ENCODE measurements at places on chromosomes 7 and 10.
A peak's percentile ranks its signal among the peaks of the same experiment; 100 is the strongest.

GRCh38 chr7:102396710-102397019 is 502 bp downstream of the PRKRIP1 start:
- DNase-seq: no peak

DNA sequence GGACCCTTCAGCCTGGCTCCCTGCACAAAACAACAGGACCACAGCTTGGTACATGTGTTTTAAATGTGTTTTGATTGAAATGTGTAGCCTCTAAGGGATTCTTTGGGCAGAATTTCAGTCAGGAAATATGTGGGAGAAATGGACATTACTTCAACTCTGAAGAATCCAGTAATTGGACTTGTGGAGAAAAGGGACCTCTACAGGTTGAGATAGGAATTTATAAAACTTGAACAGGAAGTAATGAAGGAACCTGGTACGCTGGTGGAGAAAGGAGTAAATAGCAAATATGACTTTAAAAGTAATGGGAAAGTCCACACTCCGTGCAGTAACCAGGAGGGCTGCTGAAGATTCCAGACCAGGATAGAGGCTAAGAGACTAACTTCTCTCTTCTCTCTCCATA is 220.5 kb downstream of the LHFPL3 start:
- no peak for DNase-seq

DNA sequence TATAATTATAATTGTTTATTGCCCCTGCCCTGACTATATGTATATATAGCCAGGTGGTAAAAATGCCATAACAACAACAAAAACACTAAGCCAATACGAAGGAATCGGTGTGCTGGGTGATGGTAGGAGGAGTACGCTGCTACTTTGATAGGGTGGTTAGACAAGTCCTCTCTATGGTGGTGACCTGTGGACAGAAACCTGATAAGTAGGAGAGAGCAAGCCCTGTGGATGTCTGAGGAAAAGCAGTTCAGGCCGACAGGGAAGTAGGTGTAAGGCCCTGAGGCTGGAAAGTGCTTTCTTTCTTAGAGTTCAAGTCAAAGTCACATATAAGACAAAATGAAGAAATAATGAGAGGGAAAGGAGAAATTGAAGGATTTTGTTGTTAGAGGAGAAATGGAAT is 823.8 kb upstream of the CELF2 start:
- DNase-seq: no peak

DNA sequence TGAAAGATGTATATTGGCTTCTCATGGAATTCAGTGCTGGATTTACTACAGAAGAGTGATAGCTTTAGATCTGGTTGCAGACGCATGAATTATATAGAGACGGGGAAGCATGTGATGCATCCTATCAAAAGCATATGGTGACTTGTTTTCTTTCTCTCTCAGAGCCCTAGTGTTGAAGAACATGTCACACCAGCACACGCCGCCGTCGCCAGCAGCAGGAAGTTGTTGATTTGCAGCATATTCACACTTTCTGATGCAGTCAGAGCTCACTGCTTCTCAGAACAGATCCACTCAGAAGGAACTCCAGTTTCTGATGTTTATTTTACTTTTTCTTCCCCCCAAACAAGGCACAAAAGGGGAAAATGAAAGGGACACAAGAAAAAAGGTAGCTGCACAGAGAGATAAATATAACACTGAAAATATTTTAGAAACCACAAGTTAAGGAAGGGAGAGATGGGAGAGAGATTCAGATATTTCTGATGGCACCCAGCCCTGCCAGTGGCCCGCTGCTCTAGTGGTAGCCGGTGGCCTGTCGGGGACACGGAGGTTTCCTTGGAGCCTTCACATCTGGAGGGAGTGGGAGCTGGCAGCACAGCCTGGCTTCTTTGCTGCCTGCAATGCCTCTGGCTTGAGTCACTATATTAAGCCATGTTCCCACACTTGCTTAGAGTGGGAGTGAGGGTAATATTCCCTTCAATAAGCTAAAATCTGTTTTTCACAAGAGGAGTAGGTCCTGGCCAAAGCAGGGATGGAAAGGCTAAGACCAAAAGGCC is 123.2 kb downstream of the NRP1 start:
- DNase-seq: no peak

DNA sequence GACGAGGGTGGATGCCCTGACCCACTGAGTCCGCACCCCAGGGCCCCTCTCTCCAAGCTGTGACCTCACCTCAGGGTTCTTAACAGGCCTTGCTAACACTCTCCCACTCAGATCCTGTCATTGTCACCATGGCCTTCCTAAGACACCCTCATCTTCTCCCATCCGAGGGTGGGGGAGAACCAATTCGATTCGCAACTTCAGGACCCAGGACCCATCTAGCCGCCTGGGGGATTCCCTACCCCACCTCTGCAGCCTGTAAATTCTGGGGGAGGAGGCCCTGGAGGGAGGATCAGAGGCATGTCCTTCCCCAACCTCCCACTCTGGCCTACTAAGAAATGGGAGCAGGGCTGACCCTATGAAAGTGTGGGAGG is 17.4 kb downstream of the TRIM8 start:
- DNase-seq: no peak

GRCh38 chr7:142436601-142437000 is 178.7 kb upstream of the PRSS58 start:
- no peak for DNase-seq

GRCh38 chr7:150377635-150378034 is 1.5 kb upstream of the ZNF775 start:
- no peak for DNase-seq

DNA sequence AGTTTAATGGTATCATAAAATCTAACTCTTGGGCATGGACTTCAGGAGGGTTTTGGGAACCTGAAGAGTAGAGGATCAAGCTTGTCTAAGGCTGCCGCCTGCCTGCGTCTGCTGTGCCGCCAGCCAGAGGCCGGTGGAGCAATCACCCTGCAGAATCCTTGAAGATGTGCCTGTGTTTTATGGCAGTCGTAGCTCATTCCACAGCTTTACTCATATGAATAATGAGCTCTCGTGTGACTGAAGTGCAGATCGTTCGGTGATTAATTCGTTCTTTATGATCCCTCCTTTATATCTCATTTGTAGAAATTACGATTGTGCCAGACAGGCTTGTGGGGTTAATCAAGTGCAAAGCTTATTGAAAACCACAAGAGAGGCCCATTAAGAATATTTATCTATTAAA is 100.8 kb downstream of the ACTR3B start:
- no peak for DNase-seq

GRCh38 chr7:102912742-102913141 is at the start of gene LRRC17:
Gene LRRC17 (plus strand): TSS chr7:102913000. CDS start chr7:102933914, 20,914 bp downstream.
- peak; percentile 42 for DNase-seq

DNA sequence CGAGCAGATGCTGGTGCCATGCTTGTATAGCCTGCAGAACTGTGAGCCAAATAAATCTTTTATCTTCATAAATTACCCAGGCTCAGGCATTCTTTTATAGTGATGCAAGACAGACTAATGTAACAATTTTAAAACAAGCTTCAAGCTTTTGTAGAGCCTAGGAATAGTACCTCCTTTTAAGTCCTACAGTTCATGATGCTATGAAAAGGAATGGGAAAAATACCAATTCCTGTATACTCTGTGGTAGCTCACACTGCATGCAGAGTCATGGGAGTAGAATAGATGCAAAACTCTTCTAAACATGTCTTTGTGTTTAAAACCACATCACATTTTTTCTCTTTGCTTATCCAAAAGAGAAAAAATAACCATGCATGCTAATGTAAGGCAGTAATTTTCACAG is 66.6 kb upstream of the WNT16 start:
- DNase-seq: no peak

- DNase-seq: no peak
Measured at GRCh38 chr10:21183025-21183424, 285.9 kb upstream of the NEBL start.
